CD4-positive, alpha-beta T cell treated with Interleukin-1 beta for 1 hour (primary cell): ENCODE measurements at places on chromosomes 3 and 15.
A peak's percentile ranks its signal among the peaks of the same experiment; 100 is the strongest.

DNA sequence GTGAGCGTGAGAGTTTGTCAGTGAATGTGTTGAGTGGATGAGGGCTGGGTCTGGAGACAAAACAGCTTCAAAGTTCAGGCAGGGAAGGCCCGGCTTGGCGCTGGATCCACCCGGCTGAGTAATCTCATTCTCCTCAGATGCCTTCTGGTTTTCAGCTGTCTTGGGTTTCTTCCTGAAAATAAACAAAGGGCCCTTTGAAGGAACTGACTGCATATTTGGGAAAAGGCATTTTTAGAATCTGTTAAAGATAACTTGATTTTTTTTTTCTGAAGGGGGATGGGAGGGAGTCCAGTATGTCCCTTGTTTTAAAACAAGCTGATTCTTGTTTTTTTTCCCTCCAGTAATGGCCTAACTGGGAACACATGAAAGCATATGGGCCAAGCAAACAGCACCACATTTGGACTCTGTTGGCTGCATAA is 86.4 kb downstream of the TIGIT start:
- no peak for DNase-seq

- DNase-seq, result no peak
These were observed 1207.6 kb downstream of the OTOL1 start for GRCh38 chr3:162704238-162704637.

GRCh38 chr3:55556619-55557537 is 69.8 kb upstream of the WNT5A start:
- no peak for DNase-seq

DNA sequence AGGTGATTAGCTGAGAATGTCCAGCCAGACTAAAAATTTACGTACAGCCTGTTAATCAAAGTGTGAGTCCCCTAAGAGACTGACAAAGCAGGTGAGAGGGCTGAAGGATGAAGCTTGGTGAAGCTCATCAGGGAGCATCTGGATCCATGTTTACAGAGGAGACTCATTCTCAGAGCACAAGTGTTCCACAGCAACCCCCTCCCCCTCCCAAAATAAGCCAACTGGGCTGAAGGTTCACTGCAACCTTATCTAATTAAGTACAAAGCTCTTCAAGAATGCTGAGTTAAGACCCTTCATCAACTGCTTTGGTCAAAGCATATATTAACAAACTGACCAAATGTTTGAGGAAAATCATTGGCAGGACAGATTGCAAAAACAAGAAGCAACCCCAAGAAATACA is 262.6 kb upstream of the ZNF385D start:
- no peak for DNase-seq

DNA sequence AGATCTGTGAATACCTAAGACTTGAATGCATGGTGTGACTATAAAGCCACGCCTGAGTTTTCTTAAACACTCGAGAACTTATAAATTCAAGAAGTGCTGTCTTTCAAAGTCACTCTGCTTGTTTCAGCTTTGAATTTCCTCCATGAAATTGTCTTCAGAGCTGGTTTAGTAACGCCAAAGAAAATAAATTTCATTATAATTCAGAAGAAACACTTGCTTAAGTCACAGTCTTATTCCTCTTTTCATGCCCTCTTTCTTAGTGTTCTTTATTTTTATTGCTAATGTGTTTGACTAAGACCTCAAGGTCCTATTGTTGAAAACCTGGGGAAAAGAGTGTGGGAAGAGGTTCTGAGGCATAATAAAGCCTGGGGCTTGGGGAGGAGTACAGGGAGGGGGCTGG is 3.3 kb upstream of the RCN2 start:
- no peak for DNase-seq

GRCh38 chr3:112569265-112569664 is 7.4 kb downstream of the SLC35A5 start:
- DNase-seq, result no peak

DNA sequence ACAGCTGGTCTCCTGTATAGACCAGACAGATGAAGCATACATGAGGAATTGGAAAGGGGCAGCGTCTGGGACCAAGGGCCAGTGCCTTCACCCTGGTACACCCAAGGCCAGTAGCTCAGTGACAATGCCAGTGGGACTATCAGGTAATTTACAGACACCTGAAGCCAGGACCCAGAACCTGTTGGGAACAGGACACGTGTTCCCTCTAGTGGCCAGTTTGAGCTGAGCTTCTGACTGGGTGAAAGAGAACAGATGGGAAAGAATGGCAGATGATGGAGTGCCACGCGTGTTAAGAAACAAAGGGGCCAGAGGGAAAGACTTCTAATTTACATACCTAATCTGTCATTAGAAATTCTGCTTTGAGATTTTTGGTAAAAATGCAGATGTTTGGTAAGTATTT is 5.1 kb upstream of the SLC25A38 start:
- DNase-seq, result peak; percentile 63

- no peak for DNase-seq
These were observed 20.5 kb downstream of the ATRIP start for GRCh38 chr3:48467110-48467454.
